ENCODE measurements at places on chromosomes 7 and 10.

- DNase-seq = no peak
Observed at GRCh38 chr7:53744403-53744760, 708.9 kb downstream of the POM121L12 start.

DNA sequence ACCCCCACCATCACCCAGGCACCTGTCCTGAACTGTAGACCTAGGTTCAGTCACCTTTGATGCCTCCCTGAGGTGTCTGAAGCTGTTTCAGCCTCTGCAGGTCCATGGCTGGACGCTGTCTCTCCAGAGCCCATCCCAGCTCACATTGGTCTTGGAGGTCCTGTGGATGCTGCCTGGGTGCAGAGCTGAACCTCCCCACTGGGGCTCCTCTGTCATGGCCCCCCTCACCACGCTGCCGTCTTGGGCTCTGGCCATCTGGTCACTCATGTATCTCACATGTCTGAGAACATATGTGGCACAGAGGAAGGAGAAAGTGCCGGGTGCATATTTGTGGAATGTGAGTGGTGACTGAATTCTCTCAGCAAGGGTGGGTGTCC, 108.9 kb downstream of the NKX6-2 start:
- no peak for DNase-seq

DNA sequence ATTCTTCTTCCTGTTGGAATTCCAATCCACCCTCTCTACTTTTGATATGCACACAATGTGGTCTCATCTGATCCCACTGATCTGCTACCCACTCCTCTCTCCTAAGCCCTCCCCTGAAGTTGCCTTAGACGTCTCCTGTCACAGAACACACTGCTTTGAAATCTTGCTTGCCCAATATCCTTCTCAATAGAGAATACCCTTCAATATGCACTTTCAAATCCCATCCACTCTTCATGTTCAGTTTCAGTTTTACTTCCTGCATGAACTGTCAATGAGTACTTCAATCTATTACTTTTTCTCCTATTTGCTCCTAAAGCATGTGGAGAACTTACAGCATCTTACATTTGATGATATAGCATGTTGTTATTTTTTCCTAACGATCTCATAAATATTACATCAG, 93.5 kb downstream of the UPF2 start:
- no peak for DNase-seq

- DNase-seq = no peak
Observed at GRCh38 chr10:27997865-27998177, 1.1 kb downstream of the ODAD2 start.

DNA sequence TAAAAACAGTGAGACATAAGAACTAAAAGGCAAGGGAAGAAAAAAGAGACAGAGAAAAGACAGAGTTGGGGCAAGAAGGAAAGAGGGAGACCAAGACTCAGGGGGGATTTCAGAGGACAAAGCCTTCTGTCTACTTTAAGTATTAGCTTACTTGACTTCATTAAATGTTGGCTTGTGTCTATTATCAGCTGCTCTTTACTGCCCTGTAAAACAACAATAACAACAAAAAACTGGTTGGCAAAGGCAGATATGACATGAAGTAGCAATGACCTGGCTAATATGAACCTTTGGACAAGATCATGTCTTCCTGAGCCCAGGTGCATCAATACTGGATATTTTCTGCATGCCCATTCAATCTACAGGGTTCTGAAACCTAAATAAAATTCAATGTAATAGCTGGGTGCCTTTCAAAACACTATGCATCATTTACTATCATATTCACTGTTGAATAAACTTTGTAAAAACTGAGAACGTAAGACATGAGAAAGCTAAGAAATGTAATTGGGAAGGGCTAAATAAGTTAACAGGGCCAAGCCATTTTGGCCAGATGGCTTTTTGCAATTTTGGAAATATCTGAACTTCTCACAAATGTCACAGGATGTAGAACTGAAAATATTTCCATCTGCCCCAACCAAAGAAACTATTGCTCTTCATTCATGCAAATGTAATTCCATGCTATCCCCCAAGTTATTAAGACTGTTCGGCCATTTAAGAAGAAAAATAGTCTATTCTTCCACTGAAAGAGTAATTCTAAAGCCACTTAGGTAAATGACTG, 49.4 kb downstream of the LRRN3 start:
- DNase-seq = no peak
